IgD-negative memory B cell (primary cell): ENCODE measurements at places on chromosomes 13 and 19. TPM values are rescaled to one million over a fixed set of nuclear protein-coding genes. Genes with fewer than 3 reads are reported as not detected.

Gene ATP12A
- polyA plus RNA-seq = not detected

Gene STARD13
- polyA plus RNA-seq = not detected

Gene TDRD12
- not detected for polyA plus RNA-seq

Gene CLEC11A
- polyA plus RNA-seq = 0.61 TPM

Gene VSTM2B
- polyA plus RNA-seq = not detected

Gene LCP1
- polyA plus RNA-seq = 835 TPM

Gene SERTM1
- not detected for polyA plus RNA-seq

Gene C19orf44
- 3.6 TPM for polyA plus RNA-seq

Gene VAV1
- 47.5 TPM for polyA plus RNA-seq

Gene CILP2
- not detected for polyA plus RNA-seq

Gene ZNF175
- 4.9 TPM for polyA plus RNA-seq

Gene APOC4
- not detected for polyA plus RNA-seq

Gene SLC10A2
- not detected for polyA plus RNA-seq

Gene SLC25A15
- 2.0 TPM for polyA plus RNA-seq

Gene CDADC1
- 6.7 TPM for polyA plus RNA-seq

Gene EFNA2
- polyA plus RNA-seq = not detected

Gene C13orf42
- polyA plus RNA-seq = not detected

Gene SPC24
- not detected for polyA plus RNA-seq

Gene CYP2S1
- not detected for polyA plus RNA-seq

Gene SPTBN4
- polyA plus RNA-seq = not detected

Gene NXNL1
- polyA plus RNA-seq = not detected
